ENCODE measurements at places on chromosomes 11 and 22. TPM values are rescaled to one million over a fixed set of nuclear protein-coding genes. Genes with fewer than 3 reads are reported as not detected.

The NFAM1 gene
- not detected for total RNA-seq

The RRAS2 gene
- 32.3 TPM for total RNA-seq

The KLHDC7B gene
- total RNA-seq: 0.11 TPM

The TNNI2 gene
- total RNA-seq: not detected

The GAS2L1 gene
- 9.1 TPM for total RNA-seq

The SHISAL1 gene
- 0.67 TPM for total RNA-seq

The MRGPRE gene
- not detected for total RNA-seq

DNA sequence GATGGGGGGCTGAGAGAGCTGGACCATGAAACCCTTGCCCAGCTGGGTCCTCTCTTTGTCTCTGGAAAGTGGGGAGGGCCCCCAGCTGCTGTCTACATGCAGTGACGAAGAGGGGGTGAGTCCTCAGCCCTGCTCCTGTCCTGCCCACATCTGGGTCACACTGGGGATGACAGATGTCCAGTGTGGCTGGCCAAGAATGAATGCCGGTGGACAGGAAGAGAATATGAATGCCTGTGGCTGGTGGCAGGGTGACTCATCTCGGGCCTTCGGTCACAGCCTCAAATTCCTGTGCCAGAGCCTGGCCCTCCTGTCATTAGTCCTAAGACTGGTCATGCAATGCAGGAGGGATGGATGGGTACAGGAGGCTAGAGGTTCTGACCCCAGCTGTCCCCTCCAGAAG is 2.2 kb upstream of the PNPLA3 start:
- peak; percentile 13 for DNase-seq

DNA sequence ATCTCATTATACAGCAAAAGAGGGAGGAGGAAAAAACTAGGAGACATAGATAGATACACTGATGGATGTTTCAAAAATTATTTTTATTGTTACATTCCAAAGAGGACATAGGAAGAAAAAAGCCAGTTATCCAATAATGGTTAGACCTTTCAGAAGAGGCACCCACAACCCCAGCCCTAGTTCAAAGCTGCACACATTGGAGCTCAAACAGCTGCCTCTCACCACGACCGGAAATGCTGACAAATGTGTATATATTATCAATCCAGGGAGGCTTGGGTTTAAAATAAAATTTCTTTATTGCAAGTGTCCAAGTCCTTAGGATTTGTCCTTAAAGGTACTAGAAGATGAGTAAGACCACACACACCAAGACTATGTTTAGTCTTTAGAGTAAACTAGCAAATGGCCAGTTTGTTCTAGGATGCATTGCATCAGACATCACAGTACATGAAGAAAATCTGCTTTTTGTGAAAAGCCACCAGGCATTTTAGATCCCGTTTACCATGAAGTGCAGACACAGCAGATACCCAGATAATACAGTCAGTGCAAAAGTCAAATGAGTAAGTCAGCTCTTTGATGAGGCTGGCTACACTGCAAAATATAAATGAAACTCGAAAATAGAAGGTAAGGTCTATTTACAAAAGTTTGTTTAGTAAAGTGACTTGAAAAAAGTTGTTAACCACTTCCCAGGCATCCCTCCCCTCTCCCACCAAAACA is 4.6 kb upstream of the ASCL3 start:
- DNase-seq: no peak

DNA sequence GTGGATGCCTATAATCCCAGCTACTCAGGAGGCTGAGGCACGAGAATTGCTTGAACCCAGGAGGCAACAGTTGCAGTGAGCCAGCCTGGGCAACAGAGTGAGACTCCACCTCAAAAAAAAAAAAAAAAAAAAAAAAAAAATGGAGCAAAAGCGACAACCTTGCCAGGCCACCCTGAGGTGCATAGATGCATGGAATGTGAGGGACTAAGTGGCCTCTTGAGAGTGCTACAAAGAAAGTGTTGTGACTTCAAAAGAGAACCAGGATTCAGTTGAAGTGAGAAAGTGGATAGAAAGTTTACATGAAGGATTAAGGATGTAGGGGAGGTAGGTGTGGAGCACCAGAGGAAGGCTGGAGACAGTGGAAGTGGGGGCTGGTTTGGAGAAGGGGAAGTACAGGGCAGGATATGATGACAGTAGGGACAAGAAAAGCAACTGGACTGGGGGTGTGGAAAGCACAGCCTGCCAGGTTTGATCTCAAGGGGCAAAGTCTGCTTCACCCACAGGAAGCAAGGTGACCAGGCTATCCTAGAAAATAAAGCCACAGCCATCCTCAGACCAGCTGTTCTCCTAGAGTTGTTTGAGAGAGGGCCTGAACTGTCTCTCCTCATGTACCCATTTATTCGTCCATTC is 36.0 kb upstream of the OLFML1 start:
- no peak for DNase-seq

DNA sequence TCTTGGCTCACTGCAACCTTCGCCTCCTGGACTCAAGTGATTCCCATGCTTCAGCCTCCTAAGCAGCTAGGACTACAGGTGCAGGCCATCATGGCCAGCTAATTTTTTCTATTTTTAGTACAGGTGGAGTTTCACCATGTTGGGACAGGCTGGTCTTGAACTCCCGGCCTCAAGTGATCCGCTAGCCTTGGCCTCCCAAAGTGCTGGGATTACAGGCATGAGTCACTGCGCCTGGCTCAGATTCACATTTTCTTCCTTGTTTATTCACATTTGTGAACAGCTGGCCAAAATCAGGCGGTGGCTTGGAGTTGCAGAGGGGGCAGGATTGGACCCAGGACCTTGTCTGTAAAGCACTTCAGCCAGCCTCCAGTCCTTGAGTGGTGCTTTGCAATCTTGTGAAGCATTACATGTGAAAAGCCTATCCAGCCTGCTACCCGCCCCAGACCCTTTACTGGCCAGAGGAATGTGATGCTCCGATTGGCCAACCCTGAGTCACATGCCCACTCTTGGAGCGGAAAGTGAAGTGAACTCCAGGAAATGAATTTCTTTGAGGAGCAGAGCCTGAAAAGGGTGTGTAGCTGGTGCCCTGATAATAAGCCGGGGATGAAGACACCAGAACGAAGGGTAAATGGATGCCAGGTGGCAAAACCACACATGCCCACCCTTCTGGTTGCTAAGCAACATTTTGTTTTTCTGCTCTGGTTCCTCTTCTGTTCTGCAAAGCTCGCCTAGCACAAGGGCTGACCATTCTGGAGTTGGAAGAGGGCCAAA is 62.6 kb upstream of the PTPRJ start:
- DNase-seq: no peak

- peak; percentile 28 for DNase-seq
Measured at GRCh38 chr11:43681401-43681942, 934 bp downstream of the HSD17B12 start.

GRCh38 chr11:16059332-16059731 is 297.0 kb downstream of the SOX6 start:
- no peak for DNase-seq

DNA sequence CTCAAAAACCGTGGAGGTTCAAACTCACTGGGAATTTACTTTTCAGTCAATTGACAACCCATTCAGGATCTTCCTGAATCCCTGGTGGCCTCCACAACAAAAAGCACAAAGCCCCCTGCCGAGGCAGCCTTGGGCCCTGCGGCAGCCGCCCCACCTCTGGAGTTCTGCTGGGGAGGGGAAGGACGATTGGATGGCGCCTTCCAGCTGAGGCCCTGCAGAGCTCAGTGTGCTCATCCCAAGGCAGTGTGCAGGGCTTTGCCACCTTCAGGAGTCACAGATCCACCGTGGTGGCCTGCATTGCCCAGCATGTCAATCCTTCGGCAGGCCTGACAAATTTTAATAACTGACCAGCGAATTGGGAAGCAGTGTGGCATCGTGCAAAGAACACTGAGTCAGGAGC is 7.4 kb downstream of the ZFTA start:
- DNase-seq: no peak

GRCh38 chr11:19844806-19845205 is 132.2 kb downstream of the NAV2 start:
- DNase-seq: peak; percentile 90

DNA sequence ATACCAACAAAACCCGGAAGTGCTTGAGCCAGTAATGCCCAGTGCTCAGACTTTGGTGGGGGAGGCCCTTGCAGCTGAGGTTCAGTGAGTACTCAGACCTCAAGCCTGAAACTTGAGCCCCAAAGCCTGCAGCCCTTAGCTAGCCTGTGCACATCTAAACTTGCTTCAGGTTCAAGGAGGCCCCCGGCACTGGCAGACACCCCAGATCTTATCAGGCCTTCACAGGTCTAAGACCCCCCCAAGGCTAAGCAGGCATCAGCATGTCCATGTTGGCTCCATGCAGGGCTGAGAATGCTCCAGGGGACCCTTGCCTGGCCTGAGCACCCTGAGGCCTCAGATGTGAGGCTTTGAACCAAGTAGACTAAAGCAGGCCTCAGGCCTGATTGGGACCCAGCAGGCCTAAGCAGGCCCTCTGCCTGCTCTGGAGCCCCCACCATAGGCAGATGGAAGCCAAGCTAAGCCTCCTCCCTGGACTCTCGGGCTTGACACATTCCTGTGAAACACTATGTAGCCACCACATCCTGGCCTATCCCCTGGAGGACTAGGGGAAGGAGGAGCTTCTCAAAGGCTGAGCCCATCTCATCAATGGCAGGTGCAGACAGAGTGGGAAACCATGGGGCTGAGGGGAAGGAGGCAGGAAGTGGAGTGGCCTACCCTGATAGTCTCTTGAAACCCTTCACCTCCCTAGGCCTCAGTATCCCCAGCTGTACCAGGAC is 1.2 kb upstream of the CASTOR1 start:
- peak; percentile 76 for DNase-seq

DNA sequence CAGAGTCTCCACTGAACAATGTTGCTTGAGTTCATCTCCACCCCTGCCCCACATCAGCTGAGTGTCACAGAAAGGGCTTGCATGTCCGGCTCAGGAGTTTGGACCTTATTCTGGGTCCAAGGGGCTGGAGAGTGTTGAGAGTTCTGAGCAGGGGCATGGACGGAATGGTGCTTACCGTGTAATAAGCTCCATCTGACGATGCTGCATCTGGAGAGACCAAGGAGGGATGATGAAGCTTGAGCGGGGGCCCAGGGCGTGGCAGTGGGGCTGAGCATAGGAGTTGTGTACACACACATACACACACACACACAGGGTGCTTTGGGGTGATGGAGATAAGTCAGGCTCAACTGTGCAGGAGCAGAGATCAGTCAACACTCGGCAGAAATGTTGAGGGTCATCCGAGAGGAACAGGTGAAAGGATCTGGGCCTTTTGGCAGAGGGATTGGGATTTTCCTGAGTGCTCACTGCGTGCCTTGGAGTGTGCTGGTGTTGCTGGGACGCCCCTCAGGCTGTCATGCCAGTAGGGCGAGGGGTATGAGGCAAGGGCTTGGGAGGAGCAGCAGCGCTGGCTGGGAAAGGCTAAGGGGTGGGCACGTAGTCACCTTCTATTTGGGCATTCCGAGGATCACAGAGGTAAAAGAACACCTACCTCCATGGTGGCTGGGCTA is 2.3 kb downstream of the USP35 start:
- no peak for DNase-seq
